ENCODE measurements at places on chromosomes 7 and 10.

DNA sequence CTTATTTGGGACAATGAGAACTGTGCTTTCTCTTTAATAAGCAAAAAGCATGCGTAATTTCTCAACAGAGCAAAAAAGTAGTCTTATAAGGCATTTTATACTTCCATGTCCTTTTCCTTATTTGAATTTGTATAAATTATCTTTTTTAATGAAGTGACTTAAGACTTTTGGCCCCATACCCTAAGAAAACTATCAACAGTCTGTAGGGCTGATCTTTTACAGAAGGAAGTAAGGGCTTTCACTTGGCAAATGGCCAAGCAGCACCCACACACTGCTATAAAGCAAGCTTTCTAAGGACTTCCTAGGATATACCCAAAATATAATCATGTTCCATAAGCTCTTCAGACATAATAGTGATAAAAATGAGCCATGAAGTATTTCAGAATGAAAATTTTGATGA, 3.4 kb downstream of the CRPPA start:
- DNase-seq, result no peak

- DNase-seq, result no peak
Measured at GRCh38 chr10:23540401-23541030, 101.6 kb downstream of the OTUD1 start.

DNA sequence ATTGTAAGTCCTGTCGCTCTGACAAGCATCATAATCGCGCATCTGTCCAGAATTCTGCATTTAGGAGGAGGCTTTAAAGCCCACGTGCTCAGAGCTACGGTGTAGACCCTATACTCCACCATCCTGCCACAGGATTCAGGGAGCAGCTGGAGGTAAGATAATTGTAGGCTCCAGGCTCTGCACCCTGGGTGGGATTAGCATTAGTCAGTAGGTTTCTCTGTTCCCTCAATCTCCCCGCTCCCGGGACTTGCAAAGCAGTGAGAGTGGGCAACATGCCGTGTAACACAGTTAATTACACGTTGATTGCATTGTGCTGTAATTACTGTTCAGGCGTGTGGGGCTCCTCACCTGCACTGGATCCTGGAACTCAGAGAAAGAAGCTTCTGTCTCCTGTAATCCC, 89.3 kb upstream of the CUX1 start:
- no peak for DNase-seq

- DNase-seq, result no peak
Measured at GRCh38 chr7:69723663-69724062, 125.4 kb downstream of the AUTS2 start.

- no peak for DNase-seq
Measured at GRCh38 chr7:24669971-24670591, 87.2 kb downstream of the GSDME start.

DNA sequence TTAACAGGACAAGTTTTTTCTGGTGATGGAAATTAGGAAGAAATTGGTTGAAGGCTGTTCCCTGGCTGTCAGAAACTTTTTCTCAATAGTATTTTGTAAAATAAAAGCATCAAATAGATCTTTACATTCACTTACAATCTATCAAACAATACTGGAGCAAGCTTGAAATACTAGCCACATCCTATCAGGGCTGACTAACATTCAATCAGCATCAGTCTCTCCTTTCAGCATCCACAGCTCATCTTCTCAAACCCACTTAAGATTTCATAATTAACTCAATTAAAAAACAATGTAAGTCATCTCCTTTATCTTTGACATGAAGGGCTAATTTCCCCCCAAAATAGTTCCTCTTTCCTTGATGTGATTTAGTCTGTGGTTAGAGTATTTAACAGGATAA, 80.2 kb downstream of the DIP2C start:
- no peak for DNase-seq

DNA sequence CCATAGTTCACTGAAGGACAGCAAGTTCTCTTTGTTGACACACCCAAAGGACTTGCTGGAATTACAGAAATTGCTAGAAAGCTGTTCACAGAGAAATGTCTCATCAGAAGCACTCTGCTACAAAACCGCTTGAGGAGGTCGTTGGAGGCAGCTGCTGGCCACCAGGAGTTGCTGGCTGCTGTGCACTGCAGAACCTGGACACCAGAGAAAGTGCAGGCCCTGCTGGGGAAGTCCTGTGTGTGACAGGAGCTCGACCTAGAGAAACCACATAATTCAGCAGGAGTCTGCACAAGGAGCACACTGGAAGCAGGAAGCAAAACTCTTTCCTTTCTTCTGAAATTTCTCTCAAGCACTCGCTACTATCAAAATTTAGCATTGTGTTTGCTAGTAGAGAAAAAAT, 461.5 kb upstream of the GHITM start:
- no peak for DNase-seq

DNA sequence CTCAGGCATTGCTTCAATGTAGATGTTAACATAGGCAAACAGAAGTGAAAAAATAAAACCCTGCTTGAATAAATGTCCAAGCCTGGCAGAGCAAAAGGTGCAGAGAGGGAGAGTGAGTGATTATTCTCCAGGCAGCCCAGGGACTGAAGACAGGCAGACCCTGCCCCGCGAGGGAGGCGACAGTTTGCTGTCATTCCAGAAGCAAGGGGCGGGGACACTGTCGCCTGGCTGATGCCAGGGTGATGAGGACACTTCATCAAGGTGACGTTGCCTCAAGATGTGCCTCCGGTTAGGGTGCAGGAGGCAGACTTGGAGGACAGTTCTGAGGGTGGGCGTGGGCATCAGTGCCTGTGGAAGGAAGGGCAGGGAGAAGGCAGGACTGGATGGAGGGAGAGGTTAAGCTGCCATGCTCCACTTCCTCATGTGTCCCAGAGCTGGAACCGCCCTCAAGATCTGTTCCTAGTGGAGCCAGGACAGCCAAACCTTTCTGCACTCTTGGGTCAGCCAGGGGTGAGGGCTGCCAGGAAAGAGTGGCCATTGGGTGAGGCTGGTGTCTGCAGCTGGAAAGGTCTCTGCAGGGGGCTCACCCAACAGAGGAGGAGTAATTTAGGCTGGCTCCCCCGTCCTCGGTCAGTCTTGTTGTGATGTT, 560.5 kb upstream of the MKI67 start:
- no peak for DNase-seq

DNA sequence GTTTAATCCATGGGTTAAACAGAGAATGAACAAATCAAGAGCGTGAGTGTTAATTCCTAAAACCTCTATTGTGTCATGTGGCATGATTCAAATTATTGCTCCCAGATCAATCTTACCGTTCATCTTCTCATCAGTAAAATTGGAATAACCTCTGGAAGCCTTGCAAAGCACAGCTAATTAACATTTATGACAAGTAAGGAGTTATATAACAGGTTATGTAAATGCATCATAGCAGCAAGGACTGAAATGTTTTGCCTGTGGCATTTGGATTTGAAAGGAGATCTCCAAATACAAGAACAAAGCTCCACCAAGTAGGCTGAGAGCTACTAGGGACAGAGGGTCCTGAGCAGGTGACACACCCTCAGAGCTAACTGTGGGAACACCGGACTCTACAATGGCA, 502.9 kb upstream of the CELF2 start:
- DNase-seq, result no peak

GRCh38 chr10:71264345-71265200, 52.2 kb downstream of the UNC5B start:
- DNase-seq, result no peak

- DNase-seq, result no peak
Measured at GRCh38 chr10:103855424-103855823, at the start of gene SH3PXD2A. SH3PXD2A (minus strand) TSS chr10:103855576; CDS start chr10:103855266, 310 bp downstream.

GRCh38 chr10:62050893-62051433, 149.5 kb downstream of the ARID5B start:
- no peak for DNase-seq

DNA sequence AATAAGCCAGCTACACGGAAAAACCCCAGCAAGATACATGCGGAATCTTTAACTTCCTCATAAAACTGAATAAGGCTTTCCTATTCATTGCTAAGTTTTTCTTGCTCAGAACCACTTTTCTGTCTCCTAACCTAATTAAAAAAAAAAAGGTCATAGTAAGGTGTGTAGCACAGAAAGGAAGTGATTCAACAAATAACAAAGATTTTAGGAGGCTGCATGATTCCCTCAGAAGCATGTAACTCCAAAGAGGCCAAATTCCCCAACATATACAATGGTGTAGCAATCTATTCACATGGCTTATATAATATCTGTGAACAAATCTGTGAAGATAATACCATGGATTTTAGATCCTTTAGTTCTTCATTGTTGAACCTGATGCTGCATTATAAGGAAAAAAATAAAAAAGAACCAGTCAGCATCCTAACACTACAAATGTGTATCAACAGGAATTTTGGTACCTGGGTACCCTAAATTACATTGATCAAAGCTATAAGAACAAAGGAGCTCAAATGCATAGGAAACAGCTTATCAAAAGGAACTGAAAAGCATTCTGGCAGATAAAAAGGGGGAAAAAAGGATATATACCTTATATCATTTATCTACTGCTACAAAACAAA, 63.8 kb downstream of the IMMP2L start:
- no peak for DNase-seq

GRCh38 chr10:367636-368035, 232.4 kb downstream of the ZMYND11 start:
- DNase-seq, result no peak

GRCh38 chr10:133209117-133209516, 20.9 kb upstream of the UTF1 start:
- DNase-seq, result no peak

Measured in hematopoietic multipotent progenitor cell treated with erythropoietin and hydrocortisone succinate and interleukin-3 and kit ligand, for 17 days (in vitro differentiated cells).